Mesothelial cell of epicardium (in vitro differentiated cells): ENCODE measurements at places on chromosomes 1 and 21. TPM values are rescaled to one million over a fixed set of nuclear protein-coding genes. Genes with fewer than 3 reads are reported as not detected.
A peak's percentile ranks its signal among the peaks of the same experiment; 100 is the strongest.

DNA sequence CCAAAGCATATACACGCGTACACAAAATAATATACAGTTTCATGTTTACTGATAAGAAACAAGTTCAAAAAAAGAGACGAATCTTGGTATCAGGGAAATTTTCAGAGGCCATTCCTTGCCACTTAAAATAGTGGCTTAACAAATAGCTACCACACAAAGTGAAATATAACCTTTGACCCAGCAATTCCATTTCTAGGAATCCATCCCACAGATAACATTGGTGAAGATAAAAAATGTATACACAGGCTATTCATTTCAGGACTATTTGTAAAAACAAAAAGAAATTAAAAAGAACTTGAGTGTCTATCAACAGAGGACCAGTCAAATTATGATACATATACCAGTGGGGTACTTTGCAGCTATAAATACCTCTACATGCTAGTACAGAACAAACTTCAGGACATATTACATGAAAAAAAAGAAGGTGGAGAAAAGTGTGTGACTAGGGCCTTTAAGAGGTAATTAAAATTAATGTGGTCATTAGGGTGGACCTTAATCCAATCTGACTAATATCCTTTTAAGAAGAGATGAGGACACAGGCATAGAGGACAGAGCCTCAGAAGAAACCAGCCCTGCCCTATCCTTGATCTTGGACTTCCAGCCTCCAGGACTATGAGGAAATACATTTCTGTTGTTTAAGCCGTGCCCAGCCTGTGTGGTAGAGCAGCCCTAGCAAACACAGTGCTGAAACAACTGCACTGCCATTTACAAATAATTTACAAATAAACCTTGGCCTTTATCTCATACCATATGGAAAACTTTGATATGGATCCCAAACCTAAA is 7.8 kb downstream of the UBE2G2 start:
- H3K36me3 ChIP-seq: peaks cover 6% of the 10 kb centered on the region
- no peak for DNase-seq
- peaks cover 6% of the 10 kb centered on the region for H3K4me1 ChIP-seq
- no peak overlapping the region for H3K27ac ChIP-seq
- H3K27me3 ChIP-seq: no peaks in the 10 kb centered on the region
- H3K4me3 ChIP-seq: no peak overlapping the region

Gene AMY2A
- total RNA-seq: not detected in 3 replicates

DNA sequence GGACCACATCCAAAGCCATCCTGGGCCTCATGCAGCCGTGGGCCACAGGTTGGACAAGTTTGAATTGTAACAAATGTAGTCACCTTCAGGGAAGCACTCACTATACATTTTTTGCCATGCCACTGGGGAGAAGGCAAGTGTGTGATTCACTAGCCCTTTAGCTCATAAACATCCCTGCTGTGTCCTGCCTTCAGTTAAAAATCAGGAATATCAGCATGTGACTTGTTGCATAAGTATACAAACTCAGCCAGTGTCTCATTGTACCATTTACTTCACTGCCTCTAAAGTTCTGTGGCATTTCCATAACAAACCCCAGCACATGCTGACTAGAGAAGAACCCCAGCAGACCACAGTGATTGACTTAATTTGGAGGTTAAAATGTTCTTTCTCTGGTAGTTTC is 142.0 kb upstream of the C1orf105 start:
- H3K4me3 ChIP-seq: no peak overlapping the region
- DNase-seq: no peak
- H3K36me3 ChIP-seq: peaks cover 3% of the 10 kb centered on the region
- no peaks in the 10 kb centered on the region for H3K27me3 ChIP-seq

DNA sequence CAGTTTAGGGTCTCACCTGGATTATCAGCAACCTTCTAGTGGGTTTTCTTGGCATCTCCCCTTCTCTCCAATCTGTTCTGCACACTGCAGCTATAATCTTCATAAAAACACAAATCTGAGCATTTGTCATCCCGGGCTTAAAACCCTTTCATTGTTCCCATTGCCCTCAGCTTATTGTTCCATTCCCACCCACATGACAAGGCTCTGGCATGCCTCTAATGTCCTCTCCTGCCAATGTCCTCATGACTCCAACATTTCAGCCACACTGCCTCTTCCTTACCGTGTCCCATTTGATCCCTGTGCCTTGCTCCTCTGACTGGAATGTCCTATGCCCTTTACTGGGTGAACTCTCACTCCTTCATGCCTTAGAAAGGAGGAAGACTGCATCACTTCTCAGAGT is 7.5 kb upstream of the DPH2 start:
- H3K36me3 ChIP-seq: peaks cover 5% of the 10 kb centered on the region
- DNase-seq: no peak
- no peaks in the 10 kb centered on the region for H3K27me3 ChIP-seq
- H3K4me3 ChIP-seq: no peak overlapping the region

- no peak for DNase-seq
- H3K4me1 ChIP-seq: peaks cover 37% of the 10 kb centered on the region
- H3K4me3 ChIP-seq: peak overlapping the region; percentile 45
- no peaks in the 10 kb centered on the region for H3K27me3 ChIP-seq
These were observed 4.3 kb downstream of the ADAMTS1 start for GRCh38 chr21:26840912-26841311.

- H3K4me1 ChIP-seq: peaks cover 65% of the 10 kb centered on the region
- no peak overlapping the region for H3K4me3 ChIP-seq
- H3K27ac ChIP-seq: peak overlapping the region; percentile 82
- H3K36me3 ChIP-seq: peaks cover 2% of the 10 kb centered on the region
- H3K27me3 ChIP-seq: no peaks in the 10 kb centered on the region
These were observed 68.4 kb downstream of the EPHB2 start for GRCh38 chr1:22778862-22779520.

GRCh38 chr1:169809370-169810095 is 14.8 kb upstream of the METTL18 start:
- no peaks in the 10 kb centered on the region for H3K27me3 ChIP-seq
- H3K27ac ChIP-seq: peak overlapping the region; percentile 64
- H3K36me3 ChIP-seq: peaks cover 15% of the 10 kb centered on the region
- H3K4me3 ChIP-seq: no peak overlapping the region
- DNase-seq: no peak

DNA sequence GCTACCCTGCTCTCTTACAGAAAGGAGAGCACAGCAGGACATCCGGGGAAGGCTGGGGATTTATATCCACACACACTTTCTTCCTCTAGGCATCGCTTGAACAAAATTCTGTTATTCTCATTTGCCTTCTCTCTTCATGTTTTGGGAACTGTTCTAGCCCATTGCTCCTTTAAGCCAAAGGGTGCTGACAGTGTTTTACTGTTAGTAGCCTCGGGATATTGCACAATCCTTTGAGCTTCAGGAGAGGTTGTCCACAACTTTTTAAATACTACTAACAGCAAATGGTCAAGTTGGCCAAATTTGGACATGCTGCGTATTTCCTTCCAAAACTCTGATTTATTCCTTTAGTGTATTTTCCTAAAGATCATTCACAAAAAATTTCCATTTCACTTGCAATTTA is 579.2 kb upstream of the RGS18 start:
- H3K4me3 ChIP-seq: no peak overlapping the region
- H3K27ac ChIP-seq: no peak overlapping the region
- DNase-seq: no peak
- no peaks in the 10 kb centered on the region for H3K36me3 ChIP-seq
- H3K4me1 ChIP-seq: peaks cover 8% of the 10 kb centered on the region
- H3K27me3 ChIP-seq: peaks cover 2% of the 10 kb centered on the region

GRCh38 chr1:29136391-29136915 is 12.8 kb upstream of the TMEM200B start:
- H3K36me3 ChIP-seq: no peaks in the 10 kb centered on the region
- H3K27ac ChIP-seq: peak overlapping the region; percentile 39
- no peaks in the 10 kb centered on the region for H3K27me3 ChIP-seq
- H3K4me3 ChIP-seq: no peak overlapping the region
- DNase-seq: no peak

GRCh38 chr1:154833209-154833608 is 36.9 kb downstream of the KCNN3 start:
- H3K36me3 ChIP-seq: no peaks in the 10 kb centered on the region
- peaks cover 9% of the 10 kb centered on the region for H3K27me3 ChIP-seq
- no peak overlapping the region for H3K4me3 ChIP-seq
- no peak overlapping the region for H3K27ac ChIP-seq
- no peak for DNase-seq
- H3K4me1 ChIP-seq: peaks cover 6% of the 10 kb centered on the region

DNA sequence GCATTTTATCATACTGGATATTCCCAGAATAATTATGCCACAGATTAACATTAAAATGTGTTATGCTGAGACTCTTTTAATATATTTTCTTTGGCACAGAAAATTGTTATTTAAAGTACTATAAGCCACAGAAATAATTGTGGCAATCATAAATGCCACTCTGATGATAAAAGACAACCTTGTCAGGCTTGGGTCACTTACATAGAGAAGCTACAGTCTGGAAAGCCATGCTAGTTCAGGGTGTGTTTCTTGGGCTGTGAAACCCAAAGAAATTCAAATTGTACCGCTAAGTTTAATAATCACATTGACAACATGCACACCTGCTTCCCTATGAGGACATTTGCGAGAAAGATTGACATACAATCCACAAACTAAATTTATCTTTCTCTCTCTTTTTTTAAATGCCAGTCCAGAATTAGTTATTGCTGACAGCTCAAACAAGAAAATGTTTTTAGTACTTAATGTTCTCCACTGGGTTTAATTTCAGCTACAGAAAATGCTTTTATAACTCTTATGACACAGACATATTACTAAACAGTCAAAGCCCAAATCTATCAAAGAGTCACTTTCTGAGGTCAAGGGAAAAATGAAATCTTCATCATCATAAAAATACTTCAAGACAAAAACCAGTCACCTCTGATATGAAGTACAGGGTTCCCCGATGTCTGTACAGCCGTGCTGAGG is 38.7 kb downstream of the TTC13 start:
- DNase-seq: no peak
- no peak overlapping the region for H3K27ac ChIP-seq
- peaks cover 25% of the 10 kb centered on the region for H3K4me1 ChIP-seq
- H3K27me3 ChIP-seq: no peaks in the 10 kb centered on the region

DNA sequence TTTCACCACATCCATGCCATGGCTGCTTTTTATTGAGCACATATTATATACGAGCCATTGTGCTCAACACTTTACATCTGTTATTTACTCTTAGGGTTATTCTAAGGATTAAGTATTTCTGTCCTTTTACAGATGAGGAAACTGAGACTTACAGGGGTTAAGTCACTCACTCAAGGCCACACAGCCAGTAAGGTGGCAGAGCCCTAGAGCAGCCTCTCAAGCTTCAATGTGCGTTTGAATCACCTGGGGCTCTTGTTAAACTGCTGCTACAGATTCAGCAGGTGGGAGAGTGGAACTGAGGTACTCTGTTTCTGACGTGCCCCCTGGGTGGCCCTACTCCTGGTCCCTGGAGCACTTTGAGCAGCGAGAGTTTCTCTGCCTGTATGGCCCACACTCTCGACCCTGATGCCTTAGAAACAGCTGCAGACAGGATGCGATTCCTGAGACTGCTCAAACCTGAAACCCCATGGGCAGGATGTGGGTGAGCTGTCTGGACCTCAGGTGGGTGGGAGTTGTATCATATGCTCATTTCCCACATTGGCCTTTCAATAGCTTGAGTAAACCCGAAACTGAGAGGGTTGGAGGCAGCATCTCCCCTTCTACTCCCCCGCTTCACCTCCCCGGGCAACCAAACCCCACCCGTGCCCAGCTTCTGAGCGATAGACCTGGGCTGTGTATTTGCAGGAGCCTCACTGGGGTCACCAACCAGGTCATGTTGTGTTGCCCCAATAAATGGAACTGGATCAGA is 59.3 kb downstream of the MAN1C1 start:
- no peak overlapping the region for H3K27ac ChIP-seq
- H3K4me1 ChIP-seq: no peaks in the 10 kb centered on the region
